Memory B cell (primary cell): ENCODE measurements at places on chromosomes 4 and X.

GRCh38 chr4:48270951-48271473 lies 1.4 kb upstream of the TEC start:
- DNase-seq = no peak

DNA sequence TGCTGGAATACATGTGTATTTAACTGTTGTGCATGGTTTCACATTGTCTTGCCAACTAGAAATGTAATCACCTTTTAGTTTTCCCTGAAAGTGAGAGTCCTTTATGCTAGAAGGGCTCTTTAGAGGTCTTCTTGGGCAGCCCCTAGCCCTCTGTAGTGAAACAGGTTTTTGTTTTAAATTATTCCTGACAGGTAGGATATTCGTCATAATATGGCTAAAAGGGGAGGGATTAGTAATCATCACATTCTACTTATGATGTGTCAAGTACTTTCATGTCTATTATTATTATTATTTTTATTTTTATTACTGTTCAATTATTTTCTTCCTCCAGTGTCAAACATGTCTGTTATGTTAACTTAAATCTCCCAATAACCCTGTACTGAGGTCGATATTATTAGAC lies 35.5 kb downstream of the MSN start:
- DNase-seq = no peak

- no peak for DNase-seq
Measured at GRCh38 chrX:16629909-16630308, 20.0 kb upstream of the S100G start.

GRCh38 chr4:83217721-83218522 lies 66.7 kb downstream of the COQ2 start:
- DNase-seq = peak; percentile 48

DNA sequence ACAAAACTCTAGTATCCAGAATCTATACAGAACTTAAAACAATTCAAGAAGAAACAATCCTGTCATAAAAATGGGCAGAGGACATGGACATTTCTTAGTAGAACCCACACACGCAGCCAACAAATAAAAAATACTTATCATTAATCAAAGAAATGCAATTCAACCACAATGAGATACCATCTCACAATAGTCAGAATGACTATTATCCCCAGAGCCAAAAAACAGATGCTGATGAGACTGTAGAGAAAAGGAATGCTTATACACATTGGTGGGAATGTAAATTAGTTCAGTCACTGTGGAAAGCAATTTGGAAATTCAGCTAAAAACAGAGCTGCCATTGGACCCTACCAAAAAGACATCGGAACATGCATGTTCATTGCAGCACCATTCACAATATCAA lies 37.9 kb downstream of the RAB40AL start:
- DNase-seq = no peak

- no peak for DNase-seq
Measured at GRCh38 chr4:181538431-181538830, 704.8 kb upstream of the TENM3 start.

GRCh38 chr4:7981738-7982394 lies 42.2 kb upstream of the AFAP1 start:
- DNase-seq = no peak

- no peak for DNase-seq
Measured at GRCh38 chrX:3075959-3076358, 34.7 kb downstream of the ARSF start.

- no peak for DNase-seq
Measured at GRCh38 chrX:124501586-124501985, 155.2 kb downstream of the SH2D1A start.

DNA sequence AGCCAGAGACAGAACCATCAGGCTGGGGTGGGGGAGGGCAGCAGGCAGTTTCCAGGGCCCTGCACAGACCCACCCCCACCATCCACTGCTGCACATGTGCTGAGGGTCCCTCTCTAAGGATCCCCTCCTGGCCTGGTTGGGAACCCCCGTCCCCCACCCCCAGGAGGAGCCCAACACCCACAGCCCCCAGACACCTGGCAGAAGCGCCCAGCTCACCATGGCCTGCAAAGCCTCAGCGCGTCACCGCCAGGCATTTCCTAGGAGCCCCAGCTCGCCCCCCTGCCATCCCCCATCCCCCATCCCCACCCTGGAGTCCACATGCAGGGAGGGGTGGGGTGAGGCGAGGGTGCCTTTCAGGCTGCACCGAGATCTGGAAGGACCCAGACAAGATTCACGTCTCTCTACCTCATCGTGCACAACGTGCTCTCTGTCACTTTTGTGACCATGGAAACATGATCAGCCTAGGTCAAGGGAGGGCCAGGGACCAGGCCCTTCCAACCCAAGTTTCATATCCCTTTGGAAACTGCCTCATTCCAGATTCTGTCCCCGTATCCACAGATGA lies 9.3 kb downstream of the MXD4 start:
- no peak for DNase-seq

GRCh38 chrX:31909850-31910572 lies 838.2 kb upstream of the FTHL17 start:
- no peak for DNase-seq

DNA sequence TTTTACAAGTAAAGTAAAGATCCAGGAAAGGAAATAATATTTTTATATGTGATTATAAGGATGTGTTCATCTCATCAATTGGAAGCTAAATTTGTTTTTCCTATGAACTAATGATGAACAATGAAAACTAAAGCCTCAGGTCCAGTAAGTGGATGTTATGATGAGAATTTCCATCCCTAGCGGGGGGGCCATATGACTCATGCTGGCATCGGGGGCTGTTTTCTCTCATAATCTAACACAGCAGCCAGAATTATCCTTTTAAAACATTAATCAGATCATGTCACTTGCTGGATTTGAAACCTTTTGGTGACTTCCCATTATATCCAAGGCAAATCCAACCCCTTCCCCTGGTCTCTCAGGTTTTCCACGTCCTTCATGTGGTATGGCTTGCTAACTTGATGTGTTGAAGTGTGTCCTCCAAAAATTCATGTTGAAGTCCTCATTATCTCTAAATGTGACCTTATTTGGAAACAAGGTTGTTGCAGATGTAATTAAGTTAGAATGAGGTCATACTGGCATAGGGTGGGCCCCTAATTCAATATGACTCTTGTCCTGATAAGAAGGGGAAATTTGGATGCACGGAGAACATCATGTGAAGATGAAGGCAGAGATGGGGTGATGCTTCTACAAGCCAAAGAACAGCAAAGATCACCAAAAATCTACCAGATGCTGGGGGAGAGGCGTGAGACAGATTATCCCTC lies 96.8 kb downstream of the AKAP4 start:
- no peak for DNase-seq

DNA sequence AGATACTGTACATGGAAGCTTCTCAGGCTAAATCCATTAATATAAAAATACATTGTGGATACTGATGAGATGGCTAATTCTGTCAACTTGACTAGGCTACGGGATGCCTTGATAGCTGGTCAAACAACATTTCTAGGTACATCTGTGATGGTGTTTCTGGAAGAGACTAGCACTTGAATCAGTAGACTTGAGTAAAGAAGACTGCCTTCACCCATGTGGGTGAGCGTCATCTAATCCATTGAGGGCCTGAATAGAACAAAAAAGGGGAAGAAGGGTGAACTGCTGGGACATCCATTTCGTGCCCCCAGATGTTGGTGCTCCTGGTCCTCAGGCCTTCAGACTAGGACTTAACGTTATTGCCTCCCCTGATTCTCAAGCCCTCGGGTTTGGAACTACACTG lies 3.7 kb upstream of the SRP72 start:
- DNase-seq = no peak

GRCh38 chr4:55386840-55387239 lies 8.9 kb upstream of the TMEM165 start:
- DNase-seq = no peak

GRCh38 chr4:86558797-86559196 lies 35.3 kb upstream of the PTPN13 start:
- no peak for DNase-seq

DNA sequence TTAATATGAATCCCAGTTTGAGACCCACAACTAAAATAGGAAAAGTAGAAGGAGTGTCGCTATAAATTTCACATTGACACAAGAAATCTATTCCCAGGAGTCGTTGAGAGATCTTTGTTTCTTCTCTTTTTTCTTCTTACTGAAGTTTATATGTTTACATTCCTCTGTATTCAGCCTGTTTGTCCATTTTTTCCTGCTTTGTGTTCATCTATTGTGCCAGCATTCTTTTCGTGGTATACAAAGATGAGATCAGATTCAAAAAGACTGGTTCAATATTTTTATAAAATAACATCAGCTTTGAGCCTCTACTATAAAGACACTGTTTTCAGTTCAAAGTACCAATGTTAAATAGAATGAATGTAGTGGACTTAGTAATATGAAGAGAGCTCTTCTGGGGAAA lies 95.4 kb upstream of the MYOZ2 start:
- DNase-seq = no peak

GRCh38 chrX:10110984-10111363 lies 45.8 kb upstream of the CLCN4 start:
- DNase-seq = peak; percentile 27

DNA sequence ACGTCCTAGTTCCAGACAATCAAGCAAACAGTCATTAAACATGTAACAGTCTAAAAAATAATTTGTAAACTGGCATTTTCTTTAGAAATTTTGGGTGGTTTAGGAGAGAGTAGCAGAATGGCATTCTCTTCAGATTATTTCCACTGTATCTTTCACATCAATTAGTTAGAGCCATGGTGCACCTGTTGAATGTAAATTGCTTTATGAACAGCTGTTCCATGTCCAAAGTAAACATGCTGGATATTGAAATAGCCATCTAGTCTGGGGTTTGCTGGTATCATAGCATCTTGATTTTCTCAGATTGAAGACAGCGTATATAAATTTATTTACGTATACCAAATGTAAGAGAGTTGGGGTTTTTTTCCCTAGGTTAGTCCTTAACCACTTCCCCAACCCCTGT lies 143.6 kb downstream of the RCHY1 start:
- no peak for DNase-seq

DNA sequence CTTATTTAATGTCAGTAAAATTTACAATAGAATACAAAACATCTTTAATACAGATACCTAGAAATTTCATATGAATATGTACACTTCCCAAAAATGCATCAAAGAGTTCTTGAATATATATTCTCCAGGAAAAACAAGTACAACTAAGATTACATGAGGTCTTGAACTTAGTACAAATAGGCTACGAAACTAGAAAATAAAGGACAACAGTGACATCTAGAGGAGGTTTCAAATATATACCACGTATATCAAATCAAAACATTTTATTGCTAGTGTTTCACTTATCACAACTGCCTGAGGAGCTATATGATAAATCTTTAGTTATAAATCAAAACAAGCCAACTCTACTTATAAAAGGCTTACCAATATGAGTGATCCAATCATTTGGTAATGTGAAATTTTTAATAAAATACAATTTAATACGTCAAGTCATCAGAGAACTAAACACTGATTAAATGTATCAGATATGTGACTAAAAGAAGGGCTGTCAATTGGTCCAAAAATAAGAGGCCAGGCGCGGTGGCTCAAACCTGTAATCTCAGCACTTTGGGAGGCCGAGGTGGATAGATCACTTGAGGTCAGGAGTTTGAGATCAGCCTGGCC lies 36.6 kb downstream of the ANAPC10 start:
- peak; percentile 22 for DNase-seq

- DNase-seq = no peak
Measured at GRCh38 chr4:8770518-8771257, 101.0 kb downstream of the HMX1 start.

DNA sequence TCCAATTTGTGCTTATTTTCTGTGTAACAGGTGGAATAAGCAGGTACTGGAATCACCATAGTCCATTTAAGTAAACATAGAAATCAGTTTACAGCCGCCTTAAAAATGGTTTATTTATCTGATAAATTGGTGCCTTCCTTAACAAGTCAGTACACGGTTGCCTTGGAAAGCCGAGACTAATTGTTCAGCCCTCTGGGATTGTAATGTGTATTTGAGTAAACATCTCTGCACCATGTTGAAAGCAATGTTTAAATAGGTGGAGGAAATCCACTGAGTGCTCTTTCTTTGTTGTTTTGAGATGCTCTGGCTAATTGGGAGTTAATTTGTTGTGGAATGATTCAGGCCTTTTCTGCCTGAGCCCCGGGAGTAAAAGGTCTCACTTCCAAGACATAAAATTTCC lies 45.7 kb upstream of the ADRA2C start:
- DNase-seq = no peak

GRCh38 chr4:100841911-100842310 lies 324.1 kb upstream of the EMCN start:
- DNase-seq = no peak

- DNase-seq = no peak
Measured at GRCh38 chrX:49310371-49310770, 6.9 kb downstream of the GAGE10 start.
